Airway epithelial cell (primary cell): ENCODE measurements at places on chromosomes 6 and 20. TPM values are rescaled to one million over a fixed set of nuclear protein-coding genes. Genes with fewer than 3 reads are reported as not detected.

Gene ZFAND3
- 13.8 and 19.8 TPM in 2 replicates for total RNA-seq

Gene LIN28B
- total RNA-seq, result not detected in 2 replicates

Gene TP53TG5
- total RNA-seq, result not detected in 2 replicates

Gene NCR2
- total RNA-seq, result not detected in 2 replicates

Gene NMBR
- total RNA-seq, result 0.14 TPM in 1 of 2 replicates, not detected in the other

Gene FAM83C
- 1.2 and 3.2 TPM in 2 replicates for total RNA-seq

Gene TMC2
- total RNA-seq, result not detected in 2 replicates

Gene UTRN
- total RNA-seq, result 19.2 and 39.9 TPM in 2 replicates

Gene CST2
- total RNA-seq, result not detected in 2 replicates

Gene PTCRA
- not detected in 2 replicates for total RNA-seq

Gene NOX3
- not detected in 2 replicates for total RNA-seq

Gene PI16
- total RNA-seq, result not detected in 2 replicates

Gene IPCEF1
- total RNA-seq, result 0.07 and 0.09 TPM in 2 replicates

Gene BTN1A1
- total RNA-seq, result not detected in 2 replicates

Gene PLTP
- 68.9 and 99.4 TPM in 2 replicates for total RNA-seq

Gene NFKBIE
- total RNA-seq, result 25.9 and 32.9 TPM in 2 replicates

Gene MYMX
- total RNA-seq, result 0.21 TPM in 1 of 2 replicates, not detected in the other

Gene TFEB
- total RNA-seq, result 11.4 and 14.2 TPM in 2 replicates

Gene SLC22A23
- 24.8 and 26.8 TPM in 2 replicates for total RNA-seq

Gene CLDN20
- 0.14 TPM in 1 of 2 replicates, not detected in the other for total RNA-seq
